ENCODE measurements at places on chromosomes 1 and 21.

DNA sequence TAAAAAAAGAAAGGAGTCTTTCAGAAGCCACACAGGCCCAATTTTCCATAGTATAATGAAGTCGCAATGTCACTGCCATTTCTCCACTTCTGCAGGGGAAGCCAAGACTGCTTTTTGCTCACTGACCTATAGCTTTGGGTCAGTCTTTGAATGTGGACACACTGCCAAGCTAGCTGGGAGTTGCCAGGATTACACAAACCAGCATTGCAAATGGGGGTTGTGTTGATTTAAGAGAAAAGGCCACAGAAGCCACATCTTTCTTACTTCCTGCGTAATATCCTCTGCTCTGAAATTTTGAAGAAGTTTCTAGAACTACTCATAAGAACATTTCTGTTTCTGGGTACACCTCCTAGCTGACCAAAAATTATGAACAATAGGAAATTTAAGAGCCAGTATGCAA lies 45.8 kb upstream of the SAMSN1 start:
- DNase-seq = no peak

- DNase-seq = no peak
Observed at GRCh38 chr1:206469411-206469932, 804 bp upstream of the IKBKE start.

DNA sequence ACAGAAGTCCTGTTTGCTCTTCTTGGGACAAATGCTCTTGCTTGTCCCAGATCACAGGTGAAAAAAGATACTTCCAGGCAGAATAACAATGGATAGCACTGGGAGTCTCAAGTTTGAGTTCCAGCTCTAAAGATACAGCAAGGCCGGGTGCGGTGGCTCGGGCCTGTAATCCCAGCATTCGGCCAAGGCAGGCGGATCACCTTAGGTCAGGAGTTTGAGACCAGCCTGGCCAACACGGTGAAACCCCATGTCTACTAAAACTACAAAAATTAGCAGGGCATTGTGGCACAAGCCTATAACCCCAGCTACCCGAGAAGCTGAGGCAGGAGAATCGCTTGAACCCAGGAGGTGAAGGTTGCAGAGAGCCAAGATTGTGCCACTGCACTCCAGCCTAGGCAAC lies 337.6 kb downstream of the SMYD3 start:
- no peak for DNase-seq

DNA sequence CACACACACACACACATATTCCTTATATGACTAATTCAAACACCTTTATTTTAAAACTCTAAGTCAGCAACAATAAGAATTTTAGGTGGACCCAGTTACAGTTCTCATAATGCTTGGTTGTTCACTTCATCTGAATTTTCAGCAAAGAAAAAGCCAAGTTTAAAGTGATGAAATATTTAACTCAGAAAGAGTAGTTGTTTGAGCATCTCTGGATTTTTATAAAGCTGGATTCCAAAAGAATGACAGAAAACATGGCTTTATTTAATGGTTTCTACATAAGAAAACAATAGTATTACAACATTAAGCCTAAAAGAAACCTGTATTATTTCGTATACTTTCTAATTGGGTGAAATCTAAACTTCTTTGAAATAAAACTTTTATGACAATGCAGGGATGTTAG lies 54.2 kb upstream of the ADAMTS5 start:
- no peak for DNase-seq

- DNase-seq = no peak
Observed at GRCh38 chr1:199780948-199781670, 246.4 kb upstream of the NR5A2 start.

- no peak for DNase-seq
Observed at GRCh38 chr1:39065542-39065941, 39.4 kb downstream of the NDUFS5 start.

DNA sequence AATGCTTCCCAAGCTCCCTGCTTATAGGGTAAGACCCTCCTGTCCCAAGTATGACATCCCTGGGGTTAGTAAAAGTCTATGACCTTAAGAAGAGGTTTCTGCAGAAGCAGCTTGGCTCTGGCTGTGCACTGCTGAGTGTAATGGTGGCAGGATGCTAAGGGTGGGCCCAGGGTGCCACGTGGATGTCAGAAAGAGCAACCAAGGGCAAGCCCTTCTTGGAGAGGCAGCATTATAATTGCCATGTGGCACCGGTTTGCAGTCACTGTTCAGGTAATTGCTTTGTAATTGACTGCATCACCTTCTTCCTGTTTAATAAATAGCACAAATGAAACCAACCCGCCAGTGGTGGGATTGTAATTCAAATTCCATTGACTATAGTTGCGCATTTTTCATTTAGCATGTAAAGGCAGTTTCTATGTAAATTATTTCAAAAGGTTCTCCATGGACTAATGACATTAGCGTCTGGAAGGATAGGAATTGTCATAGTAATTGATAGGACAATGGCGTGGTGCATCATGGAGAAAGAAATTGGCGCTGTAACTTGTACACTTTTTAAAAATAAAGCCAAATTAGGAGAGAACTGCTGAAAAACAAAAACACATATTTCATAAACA lies 490.6 kb upstream of the VAMP3 start:
- DNase-seq = no peak

- DNase-seq = no peak
Observed at GRCh38 chr1:118028267-118028666, 98.7 kb downstream of the WDR3 start.

- no peak for DNase-seq
Observed at GRCh38 chr1:206502812-206503211, 4.5 kb upstream of the RASSF5 start.

DNA sequence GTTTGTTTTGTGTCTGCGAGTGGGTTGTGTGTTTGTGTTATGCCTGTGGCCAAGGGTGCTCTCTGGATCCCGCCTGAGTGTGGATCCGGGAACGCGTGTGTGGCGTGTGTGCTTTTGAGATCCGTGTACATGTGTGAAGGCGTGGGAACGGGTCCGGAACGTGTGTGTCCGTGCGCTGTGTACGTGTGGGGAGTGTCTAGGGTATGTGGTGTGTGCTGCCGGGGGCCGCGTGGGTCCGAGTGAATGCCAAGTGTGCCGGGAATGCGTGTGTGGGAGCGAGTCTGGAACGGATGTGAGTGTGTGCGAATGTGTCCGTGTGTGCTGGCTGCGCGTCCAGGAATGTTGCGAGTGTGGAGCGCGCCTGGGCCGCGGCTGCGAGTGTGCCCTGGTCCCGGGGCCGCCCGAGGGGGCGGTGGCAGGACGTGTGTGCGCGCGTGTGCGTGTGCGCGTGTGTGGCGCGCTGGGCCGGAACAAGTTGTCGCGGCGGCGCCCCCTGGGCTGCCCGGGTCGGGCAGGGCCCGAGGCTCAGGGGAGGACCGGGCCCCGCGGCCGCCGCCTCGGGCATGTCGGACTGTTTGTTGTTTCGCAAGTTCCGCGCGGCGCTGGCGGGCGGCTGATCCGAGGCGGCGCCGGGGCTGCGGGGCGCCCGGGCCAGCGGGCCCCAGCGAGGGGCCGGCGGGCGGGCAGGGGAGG lies 953 bp downstream of the PTPRU start:
- DNase-seq = no peak

- no peak for DNase-seq
Observed at GRCh38 chr1:11052839-11053757, 6.1 kb upstream of the MASP2 start.

DNA sequence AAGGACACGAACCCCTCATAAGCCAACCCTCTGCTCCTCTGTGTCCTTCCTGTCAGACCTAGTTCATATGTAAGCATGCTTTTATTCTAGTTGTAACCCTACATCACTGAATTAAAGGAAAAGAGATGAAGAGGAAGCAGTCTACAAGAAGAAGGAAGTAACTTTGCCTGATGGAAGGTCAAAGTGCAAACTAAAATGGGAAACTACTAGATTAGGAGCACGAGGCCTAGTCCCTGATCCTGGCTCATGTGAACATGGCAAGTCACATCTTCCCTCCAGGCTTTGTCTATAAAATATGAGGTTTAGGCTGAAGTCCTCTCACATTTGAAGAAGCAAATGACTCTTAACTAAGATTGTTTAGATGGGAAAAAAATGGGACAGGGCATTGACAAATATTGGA lies 13.2 kb downstream of the ZMYND12 start:
- DNase-seq = no peak

DNA sequence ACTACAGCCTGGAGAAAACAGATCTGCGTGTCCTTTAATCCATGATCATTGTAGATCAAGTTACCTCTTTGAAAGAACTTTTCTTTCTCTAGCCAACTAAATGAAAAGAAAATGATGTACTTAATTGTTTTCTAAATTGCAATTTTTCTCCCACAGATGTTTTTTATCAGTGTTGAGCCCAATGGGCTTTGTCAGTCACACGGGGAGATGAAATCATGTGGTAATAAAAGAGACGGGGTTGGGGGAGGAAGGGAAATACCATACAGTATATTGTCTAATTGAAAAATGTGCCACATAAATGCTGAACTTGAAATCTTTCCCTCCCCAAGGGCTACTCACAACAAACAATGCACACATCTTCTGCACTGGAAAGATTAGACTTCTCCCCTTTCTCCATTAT lies 58.4 kb downstream of the NTMT2 start:
- no peak for DNase-seq

DNA sequence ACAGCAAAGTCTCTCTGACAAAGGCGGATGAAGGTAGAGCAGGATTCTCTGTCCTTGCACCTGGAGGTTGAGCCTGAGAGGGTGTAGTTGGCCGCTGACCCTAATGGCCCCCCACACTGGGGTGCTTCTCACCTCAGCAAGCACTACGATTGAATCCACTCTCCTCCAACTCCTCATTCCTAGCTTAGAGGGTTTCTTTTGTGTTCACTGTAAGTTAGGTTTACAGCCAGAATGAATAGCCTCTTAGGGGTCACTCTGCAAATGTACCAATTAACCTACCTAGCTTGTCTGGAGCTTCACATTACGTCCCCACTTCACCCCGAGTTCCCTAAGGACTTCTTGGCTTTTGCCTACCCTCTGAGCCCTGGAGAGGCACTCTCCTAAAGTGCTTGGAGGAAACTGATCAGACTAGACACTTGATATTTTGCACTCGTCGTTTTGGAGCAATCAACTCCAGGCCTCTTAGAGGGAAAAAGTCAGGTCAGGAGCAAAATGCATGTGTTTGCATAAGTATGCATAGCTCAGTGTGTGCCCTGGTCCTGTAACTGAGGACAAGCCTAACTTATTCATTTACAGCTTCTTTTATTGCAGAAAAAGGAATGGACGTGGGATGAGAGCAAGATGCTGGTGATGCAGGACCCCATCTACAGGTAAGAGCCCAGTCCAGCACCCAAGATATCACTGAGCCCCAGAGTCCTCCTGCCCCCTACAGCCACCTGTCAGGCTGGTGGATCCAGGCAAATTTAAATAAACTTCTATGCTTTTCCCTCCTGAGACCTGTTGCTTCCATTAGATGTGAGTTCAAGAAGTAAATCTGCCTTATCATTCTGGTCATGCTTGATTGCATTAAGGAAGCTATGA lies 76.4 kb downstream of the SPATA46 start:
- no peak for DNase-seq

- DNase-seq = no peak
Observed at GRCh38 chr1:226578946-226579578, 30.5 kb downstream of the STUM start.

- no peak for DNase-seq
Observed at GRCh38 chr1:207424570-207425131, 29.5 kb upstream of the CR2 start.

GRCh38 chr1:230069796-230070195 lies 2.8 kb downstream of the GALNT2 start:
- DNase-seq = no peak

DNA sequence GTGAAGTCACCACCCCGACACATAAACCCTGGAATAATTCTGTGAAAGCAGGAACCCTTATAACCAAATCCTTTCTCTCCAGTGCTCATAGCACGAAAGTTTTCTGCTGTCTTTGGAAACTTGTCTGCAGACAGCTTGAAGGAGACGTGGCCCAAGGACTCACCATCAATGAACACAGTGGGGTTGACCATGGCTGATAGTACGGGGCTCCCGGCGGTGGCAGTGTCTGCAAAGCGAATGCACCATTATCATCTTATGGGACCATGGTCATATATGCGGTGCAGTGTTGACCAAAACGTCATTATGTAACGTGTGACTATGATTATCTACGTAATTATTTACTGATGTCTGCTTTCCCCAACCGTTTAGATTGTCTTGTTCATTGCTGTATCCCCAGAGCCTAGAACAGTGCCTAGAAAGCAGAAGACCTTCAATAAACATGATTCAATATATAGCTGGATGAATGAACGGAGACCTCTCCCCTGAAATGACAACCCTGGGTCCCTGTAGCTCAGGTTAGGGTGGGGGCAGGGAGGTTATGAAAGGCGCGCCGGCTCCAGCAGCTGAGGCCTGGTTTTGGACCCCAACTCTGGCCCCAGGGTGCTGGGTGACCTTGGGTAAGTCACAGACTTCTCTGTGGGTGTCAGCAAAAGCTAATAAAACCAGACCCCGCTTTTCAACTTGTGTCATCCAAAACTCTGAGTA lies 128.4 kb upstream of the ZBTB40 start:
- DNase-seq = no peak

DNA sequence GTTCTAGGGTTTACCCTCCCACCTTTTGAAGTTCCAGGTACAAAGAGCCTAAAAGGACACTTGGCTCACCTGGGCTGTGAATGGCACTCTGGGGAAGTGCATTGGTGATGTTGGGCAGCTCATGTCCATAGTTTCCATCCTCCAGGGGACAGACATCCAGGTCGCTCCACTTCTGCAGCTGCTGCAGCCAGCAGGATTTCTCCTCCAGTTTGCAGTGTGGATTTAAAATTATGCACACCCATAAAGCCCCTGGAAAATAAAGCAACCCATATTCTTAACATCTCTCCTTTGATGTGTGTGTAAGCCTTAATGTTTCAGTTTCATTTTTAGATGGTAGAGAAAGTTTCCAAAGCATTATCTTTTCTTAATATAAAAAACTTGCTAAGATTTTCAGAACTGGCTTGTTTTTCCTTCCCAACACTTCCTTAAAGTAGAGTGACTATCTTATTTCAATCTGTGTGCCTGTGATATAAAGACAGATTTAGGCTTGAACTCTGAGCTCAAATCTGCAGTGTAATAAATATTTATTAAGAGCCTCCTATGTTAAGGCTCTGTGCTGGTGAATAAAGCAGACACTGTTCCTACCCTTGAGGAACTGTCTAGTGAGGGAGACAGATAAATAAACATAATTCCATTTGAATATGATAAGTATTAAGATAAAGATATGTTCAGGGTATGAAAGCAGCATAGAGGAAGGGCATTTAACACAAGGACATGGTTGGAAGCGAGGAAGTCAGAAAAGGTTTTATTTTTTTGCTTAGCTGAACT lies 39.1 kb downstream of the UROD start:
- no peak for DNase-seq

DNA sequence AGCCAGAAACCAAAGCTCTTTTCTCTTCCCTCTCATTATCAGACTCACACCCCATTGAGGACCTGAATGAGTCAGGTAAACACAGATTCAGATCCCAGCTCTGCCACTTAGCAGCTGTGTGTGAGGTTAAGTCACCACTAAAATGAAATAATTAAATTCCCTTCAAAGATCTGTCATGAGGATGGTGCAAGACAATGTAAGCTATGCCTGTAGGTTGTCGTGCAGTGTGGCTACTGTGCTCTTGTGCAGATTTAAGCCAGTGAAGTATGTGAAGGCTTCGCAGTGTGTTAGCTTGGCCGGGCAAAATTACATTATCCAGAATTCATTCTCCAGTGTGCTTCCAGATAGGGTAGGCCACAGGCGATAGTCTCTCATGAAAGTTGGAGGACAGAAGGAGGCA lies 13.6 kb downstream of the UBL4B start:
- DNase-seq = no peak

GRCh38 chr1:94481473-94481933 lies 60.1 kb downstream of the F3 start:
- peak; percentile 69 for DNase-seq
